CD4-positive, alpha-beta T cell treated with Interleukin-12 subunit alpha and Interleukin-12 subunit beta, for 1 hour (primary cell): ENCODE measurements at places on chromosomes 2 and 18.

GRCh38 chr2:229931241-229931640 lies 8.9 kb downstream of the FBXO36 start:
- no peak for DNase-seq

DNA sequence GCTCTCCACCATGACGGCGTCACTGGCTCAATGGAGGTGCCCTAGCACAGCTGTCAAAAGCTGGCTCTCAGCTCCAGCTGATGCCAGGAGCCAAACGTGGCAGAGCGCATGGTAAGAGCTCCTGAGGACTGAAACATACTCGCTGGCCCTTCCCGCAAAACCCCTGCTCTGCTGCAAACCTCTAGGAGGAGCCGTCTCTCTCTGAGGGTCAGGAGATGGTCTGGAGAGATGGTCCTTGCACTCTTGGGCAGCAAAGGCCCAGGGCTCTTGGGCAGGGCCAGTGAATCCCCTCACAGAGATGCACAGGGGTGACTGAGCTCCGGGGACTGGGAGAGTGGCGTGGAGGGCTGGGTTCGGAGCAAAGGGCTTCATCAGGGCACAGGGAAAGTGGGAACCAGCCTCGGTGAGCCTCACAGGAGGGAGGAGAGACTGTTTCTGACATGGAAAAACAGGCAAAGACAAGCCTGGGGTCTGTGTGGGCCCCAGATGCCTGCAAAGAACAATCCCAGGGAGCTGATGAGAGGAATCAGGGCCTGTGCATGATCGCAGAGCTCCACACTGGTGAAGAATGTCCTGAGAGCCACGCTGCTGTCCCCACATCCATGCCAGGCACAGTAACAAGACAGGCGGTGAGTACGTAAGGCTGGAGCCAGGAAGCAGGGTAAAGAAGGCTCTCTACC lies 17.2 kb downstream of the SNORC start:
- no peak for DNase-seq

GRCh38 chr2:69305712-69306392 lies 81.2 kb downstream of the GFPT1 start:
- no peak for DNase-seq

- DNase-seq: no peak
Measured at GRCh38 chr2:149799013-149799705, 211.6 kb upstream of the MMADHC start.

- no peak for DNase-seq
Measured at GRCh38 chr2:237894986-237895543, 35.6 kb downstream of the RAMP1 start.

DNA sequence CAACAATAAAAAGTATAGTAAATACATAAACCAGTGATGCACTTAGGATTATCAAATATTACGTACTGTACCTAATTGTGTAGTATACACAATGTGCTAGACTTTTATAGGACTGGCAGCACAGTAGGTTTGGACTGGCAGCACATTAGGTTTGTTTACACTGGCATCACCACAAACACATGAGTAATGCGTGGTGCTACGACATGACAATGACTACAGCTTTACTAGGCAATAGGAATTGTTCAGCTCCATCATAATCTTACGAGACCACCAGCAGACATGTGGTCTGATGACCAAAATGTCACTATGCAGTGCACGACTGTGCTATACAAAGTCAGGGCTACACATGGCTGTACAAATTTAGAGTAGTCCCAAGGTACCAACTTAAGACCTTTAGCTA lies 2.3 kb downstream of the MBOAT2 start:
- no peak for DNase-seq

DNA sequence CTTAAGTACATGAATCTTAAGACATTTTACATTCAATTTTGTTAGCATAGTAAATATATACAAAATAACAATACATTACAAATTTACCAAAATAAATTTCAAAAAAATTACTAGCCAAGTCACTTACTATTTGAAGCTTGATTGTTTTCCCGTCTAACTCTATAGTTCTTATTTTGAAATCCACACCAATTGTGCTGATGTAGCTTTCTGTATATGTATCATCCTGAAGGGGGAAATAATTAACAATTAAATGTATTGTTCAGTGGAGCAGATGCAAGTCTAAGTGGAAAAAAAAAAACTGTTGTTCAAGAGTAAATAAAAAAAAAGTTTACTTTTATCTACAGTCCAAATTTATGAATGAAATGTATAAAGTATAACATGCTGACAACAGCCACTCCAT lies 32.1 kb downstream of the RAB1A start:
- DNase-seq: no peak

GRCh38 chr2:120218181-120218580 lies 5.0 kb downstream of the TMEM185B start:
- no peak for DNase-seq

DNA sequence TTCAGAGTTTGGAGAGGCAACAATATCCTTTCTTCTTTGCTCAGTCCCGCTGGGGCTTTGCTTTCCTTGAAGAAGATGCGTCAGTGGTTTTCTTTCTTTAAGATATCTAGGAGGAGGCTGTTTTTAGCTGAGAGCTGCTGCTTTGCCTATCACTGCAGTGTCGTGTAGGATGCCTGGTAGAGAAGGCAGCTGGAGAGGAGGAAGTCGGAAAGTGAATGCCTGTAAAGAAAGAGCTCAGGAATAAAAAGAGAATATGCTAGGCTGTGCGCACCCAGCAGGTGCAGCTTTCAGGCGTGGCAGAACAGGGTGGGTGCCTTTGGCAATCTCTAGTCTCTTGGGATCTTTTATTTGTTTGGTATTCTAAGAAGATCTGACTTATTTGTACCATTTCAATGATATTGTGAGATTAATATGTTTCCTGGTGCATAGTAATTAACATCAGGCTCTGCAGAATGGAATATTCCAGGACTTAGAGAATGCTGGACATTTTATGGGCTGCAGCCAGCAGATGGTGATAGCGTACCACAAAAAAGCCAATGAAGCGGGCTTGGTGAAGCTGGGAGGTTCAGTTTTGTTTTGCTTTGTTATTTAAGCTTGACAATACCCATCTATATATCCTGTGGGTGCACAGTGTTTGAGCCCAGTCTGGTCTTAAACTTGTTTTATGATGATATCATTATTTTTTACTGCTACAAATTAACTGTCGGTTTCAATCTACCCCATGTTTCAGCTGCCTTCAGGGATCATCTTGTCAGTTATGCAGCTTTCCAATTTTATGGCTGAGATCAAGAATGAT lies 34.9 kb downstream of the CAVIN2 start:
- peak; percentile 29 for DNase-seq

DNA sequence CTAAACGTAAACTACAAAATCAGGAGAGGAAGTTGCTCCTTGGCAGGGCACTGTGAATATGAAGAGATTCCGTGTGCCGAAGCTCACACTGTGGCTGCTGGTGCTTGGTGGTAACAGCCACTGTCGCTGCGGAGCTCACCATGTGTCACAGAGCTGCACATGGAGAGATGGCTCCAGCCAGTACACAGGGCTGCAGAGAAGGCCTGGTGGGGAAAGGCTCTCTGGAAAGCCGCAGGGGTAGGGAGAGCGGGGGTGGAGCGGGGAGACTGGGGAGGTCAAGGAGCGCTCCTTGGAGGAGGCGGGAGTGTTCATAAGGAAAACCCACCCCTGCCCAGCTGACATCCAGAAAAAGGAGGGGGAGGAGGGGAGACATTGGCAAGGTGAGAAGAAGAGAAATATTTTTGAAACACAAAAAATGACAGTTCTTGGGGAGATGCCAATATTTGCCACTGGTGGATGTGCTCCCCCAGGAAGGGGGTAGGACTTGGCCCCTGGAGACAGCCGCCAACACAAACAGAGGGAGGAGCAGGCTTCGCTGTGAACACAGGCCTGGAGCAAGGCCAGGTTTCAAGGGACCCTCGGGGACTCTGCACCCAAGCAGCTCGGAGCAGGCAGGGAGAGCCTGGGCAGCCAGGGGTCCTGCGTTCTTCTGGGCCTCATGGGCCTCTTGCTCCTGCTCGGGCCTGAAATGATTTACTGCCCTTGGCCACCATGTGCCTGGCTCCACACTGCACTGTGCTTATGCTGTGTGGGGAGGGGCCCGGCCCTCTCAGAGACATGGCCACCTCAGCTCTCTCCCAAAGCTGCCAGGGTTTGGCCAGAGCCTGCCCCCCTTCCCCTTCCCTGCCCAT lies 102.6 kb upstream of the GLI2 start:
- no peak for DNase-seq
